ENCODE measurements at places on chromosomes 2 and 18. TPM values are rescaled to one million over a fixed set of nuclear protein-coding genes. Genes with fewer than 3 reads are reported as not detected.

Gene DOCK10
- 53.0 TPM for total RNA-seq

Gene UGT1A1
- not detected for total RNA-seq

Gene CTDSP1
- 141 TPM for total RNA-seq

GRCh38 chr2:241894056-241894641 lies 24.6 kb downstream of the RTP5 start:
- no peak overlapping the region for H3K4me3 ChIP-seq
- H3K4me1 ChIP-seq, result peaks cover 3% of the 10 kb centered on the region
- no peaks in the 10 kb centered on the region for H3K27me3 ChIP-seq
- no peak for DNase-seq
- no peaks in the 10 kb centered on the region for H3K36me3 ChIP-seq

- DNase-seq, result no peak
- no peaks in the 10 kb centered on the region for H3K27me3 ChIP-seq
- H3K36me3 ChIP-seq, result no peaks in the 10 kb centered on the region
- no peak overlapping the region for H3K4me3 ChIP-seq
- no peak overlapping the region for H3K27ac ChIP-seq
- H3K4me1 ChIP-seq, result no peaks in the 10 kb centered on the region
Measured at GRCh38 chr2:160092445-160092844, 30.0 kb upstream of the PLA2R1 start.

DNA sequence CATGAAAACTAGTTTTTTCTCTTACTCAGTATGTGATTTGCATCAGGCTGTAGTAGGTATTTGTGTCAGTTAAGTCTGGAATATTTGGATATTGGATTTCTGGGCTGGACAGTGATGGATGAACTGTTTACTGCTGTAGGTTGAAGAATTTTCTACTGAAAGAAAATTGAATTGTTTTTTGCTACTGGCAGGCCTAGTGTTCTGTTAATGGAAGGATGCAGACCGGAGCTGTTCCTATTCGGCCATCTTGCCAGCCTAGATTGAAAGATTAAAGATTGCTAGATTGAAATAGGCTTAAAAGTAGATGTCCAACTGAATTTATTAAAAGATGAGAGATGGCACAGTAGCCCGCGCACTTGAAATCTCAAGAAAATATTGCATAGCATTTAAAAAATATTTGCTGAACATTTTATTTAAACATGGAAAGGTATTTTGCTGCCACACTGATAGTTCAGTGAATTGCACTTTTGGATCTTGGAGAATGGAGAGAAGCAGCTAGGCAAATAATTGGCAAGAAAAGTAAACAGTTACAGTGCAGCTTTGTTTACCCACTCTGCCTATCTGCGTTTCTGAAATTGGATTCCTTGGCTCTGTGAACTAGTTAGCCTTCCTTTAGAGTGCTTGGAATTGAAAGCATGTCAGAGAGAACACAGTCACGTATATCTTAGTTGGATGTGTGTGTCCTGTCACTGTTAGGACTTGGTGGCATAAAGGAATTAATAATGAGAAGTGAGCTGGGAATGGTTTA lies 54.1 kb downstream of the EPB41L5 start:
- DNase-seq, result no peak
- H3K36me3 ChIP-seq, result no peaks in the 10 kb centered on the region
- H3K4me3 ChIP-seq, result no peak overlapping the region
- no peaks in the 10 kb centered on the region for H3K27me3 ChIP-seq
- H3K27ac ChIP-seq, result no peak overlapping the region

DNA sequence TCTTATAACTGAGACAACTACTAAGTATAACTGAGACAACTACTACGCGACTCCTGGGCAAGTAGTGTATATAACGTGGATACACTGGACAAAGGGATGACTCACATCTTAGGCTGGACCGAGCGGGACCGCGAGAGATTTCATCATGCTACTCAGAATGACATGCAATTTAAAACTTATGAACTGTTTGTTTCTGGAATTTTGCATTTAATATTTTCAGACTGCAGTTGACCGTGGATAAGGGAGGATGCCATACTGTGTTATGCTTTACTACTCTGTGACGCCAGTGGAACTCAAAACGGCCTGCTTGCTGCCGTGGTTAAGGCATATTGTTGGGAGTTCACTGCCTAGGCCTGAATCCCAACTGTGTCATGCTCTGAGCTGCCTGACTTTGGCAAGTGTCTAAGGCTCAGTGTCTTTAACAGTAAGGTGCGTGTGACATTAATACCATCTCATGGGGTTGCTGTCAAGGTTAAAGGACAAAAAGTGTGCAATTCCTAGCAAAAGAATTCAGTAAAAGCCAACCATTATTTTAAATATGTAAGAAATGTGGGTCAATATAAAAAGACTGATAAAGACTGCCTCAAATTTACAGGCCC lies 64.6 kb downstream of the BMP10 start:
- H3K27me3 ChIP-seq, result no peaks in the 10 kb centered on the region
- H3K4me1 ChIP-seq, result peaks cover 17% of the 10 kb centered on the region
- no peaks in the 10 kb centered on the region for H3K36me3 ChIP-seq
- H3K4me3 ChIP-seq, result no peak overlapping the region
- no peak for DNase-seq

GRCh38 chr2:181426672-181427071 lies 30.5 kb upstream of the ITGA4 start:
- no peaks in the 10 kb centered on the region for H3K27me3 ChIP-seq
- H3K27ac ChIP-seq, result no peak overlapping the region
- no peak overlapping the region for H3K4me3 ChIP-seq
- no peaks in the 10 kb centered on the region for H3K36me3 ChIP-seq
- no peak for DNase-seq

GRCh38 chr2:26877276-26877675 lies 29.3 kb downstream of the DPYSL5 start:
- DNase-seq, result no peak
- H3K36me3 ChIP-seq, result no peaks in the 10 kb centered on the region
- no peaks in the 10 kb centered on the region for H3K4me1 ChIP-seq
- no peak overlapping the region for H3K4me3 ChIP-seq

GRCh38 chr2:2851316-2851715 lies 520.2 kb upstream of the MYT1L start:
- no peak overlapping the region for H3K27ac ChIP-seq
- H3K27me3 ChIP-seq, result no peaks in the 10 kb centered on the region
- no peak for DNase-seq

Measured in thoracic aorta (tissue), 2 donors.